Activated CD4-positive, CD25-positive, alpha-beta regulatory T cell treated with anti-CD3 and anti-CD28 coated beads, Interleukin-2, amount 50 U/mL, for 16 hours (primary cell): ENCODE measurements at places on chromosomes 1 and 21.

DNA sequence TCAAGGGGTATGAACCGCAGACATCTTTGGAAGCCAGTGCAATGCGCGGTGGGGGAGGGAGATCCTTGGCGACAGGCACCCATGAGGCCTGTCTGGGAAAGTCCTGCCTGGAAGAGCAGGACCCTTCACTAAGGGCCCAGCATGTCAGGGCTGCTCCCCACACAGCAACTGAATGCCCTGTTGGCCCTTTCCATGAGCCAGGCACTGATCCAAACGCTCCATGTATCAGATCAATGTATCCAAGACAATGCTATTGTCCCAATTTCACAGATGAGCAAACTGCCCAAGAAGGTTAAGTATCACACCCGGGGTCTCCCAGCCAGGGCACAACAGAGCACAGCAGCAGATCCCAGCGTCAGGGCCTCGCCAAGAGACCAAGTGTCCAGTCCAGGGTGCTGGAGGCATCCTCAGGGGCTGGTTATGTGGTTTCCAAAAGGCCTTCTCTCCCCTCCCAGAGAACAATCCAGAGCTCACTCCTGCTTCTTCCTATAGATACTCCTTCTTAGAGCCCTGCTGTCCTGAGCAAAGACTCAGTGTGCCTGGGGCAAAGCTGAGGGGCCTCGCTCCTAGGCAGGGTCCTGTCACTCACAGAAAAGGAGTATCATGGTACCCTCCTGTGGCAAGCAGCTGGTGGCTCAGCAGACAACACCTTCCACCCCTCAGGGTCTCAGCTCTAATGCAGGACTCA lies 328.0 kb downstream of the NPHP4 start:
- no peak for DNase-seq

DNA sequence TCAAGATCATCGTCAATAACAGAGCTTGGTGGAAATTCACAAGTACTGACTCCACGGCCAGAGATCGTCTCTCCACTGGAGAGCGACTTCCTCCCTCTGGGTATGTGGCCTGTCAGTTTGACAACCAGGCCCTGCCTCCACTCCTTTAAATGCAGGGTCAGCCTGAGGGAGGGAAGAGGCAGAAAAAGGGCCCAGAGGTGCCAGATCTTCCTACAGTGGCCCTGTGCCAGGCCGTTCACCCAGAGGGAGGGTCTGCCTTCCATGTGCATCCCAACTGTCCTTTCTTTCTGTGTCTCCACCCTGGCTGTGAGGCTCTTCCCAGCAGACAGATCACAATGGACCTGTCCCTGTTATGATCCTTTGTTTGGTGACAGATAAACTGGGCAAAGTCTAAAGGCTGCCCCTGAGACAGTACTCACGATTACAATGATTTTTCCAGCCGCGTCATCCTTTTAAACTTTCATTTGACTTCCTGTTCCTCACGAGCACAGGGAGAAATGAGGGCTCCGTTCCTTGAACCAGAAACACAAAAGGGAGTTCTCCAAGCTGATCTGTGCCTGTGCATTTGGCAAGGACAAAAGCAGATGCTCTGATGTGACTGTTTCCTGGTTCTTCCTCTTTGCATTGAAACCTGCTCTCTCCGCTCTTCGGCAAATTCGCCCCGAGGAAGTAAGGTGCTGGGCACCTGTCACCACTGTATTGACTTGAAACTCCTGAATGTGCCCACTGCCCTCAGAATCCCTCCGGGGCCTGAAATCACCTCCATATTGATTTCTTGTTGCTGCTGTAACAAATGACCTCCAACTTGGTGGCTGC lies 126.7 kb downstream of the PGBD5 start:
- no peak for DNase-seq

GRCh38 chr1:180286417-180286816 lies 56.4 kb downstream of the LHX4 start:
- DNase-seq: no peak

DNA sequence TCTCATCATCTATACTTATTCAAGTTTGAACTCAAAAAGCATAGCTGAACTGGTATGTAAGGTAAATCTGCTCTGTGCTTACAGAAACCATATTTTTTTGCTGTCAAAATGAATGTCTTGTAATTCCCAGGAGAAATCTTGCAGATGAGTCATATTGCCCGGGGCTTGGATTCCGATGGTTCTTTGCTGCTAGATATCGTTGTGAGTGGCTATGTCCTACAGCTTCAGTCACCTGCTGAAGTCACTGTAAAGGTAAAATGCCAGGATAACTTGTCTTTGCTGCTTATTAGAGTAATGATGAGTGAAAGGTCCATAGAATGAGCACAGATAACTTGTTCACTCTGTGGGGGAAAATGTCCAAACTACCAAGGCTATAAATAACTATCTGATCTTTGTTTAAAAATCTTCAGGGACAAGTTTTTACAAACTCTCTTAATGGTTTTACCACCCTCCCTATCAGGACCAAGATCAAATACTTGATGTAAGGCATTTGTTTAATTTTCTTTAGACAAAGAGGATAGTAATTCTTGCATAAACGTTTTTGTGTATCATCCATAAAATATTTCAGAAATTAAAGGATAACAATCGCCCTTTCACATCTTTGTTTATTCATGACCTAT lies 222.3 kb downstream of the TPR start:
- no peak for DNase-seq

GRCh38 chr1:4634156-4634792 lies 20.1 kb upstream of the AJAP1 start:
- DNase-seq: no peak

- DNase-seq: no peak
Observed at GRCh38 chr1:92711473-92712165, 73.3 kb downstream of the EVI5 start.

DNA sequence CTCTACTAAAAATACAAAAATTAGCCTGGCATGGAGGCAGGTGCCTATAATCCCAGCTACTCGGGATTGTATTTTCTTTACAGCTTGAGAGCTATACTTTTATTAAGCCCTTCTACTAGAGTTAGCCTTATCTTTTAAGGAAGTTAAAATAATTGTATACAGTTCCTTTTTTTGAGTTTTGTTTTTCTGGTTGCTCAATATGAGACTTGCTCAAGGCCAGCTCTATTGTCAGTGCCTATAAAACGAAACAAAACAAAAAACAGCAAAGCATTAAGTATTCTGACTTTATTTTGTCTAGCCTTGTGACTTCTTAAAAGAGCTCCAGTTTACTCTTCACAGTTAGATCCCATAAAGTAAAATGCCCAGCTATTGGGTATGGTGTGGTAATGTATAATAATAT lies 17.2 kb downstream of the PKN2 start:
- no peak for DNase-seq

GRCh38 chr1:110982320-110982719 lies 18.6 kb upstream of the LRIF1 start:
- DNase-seq: no peak

DNA sequence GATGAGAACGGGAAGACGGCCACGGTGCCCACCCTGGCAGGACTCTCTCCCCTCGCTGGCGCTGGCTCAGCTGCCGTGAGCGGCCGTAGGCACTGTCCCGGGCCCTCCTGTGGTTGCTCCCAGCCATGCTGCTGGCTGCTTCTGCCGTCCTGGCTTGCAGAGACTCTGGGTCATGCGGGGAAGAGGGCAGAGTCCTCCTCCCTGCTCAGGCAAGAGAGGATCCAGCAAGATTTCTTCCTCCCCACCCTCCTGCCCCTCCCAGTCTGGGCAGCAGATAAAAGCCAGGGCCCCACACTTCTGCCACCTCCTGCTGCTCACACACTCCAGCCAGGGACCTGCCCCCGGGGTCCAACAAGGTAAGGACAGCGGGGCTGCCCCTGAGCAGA lies 60.1 kb downstream of the AGPAT3 start:
- no peak for DNase-seq

GRCh38 chr1:212771341-212771740 lies 20.2 kb downstream of the NSL1 start:
- no peak for DNase-seq

DNA sequence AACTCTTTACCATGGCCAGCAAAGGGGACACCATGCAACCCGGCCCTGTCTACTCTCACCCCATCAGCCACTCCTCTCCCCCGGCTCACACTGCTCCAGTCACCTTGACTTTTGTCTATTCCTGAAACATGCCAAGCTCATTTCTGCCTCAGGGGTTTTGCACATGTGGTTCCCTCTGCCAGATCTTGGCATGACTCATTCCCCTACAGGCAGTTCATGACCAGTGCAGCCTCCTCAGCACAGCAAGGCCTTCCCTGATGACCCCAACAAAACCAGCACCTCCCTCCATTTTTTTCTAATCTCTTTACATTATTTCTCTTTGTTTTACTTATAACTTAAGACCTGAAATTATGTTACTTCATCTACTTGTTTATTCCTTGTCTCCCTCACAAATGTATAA lies 58.6 kb upstream of the GJB5 start:
- DNase-seq: no peak

DNA sequence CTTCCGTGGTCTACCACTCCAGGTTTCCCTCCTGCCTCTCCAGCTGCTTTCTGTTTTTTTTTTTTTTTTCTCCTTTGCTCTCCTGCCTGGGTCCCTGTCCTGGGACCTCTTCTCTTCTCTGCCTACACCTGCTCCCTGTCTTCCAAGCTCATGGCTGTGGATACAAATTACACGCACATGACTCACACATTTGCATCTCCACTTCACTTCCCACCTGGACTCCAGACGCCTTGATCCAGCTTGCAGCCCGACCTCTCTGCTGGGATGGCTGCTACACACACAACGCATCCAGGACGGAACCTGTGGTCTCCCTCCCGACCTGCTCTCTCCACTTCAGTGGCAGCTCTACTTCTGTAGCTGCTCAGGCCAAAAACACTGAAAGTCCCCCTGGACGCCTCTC lies 44.4 kb upstream of the B3GALT5 start:
- no peak for DNase-seq

- peak; percentile 61 for DNase-seq
Observed at GRCh38 chr1:116769561-116769977, 15.3 kb downstream of the CD2 start.
